ENCODE measurements at places on chromosomes 12 and 14.
A peak's percentile ranks its signal among the peaks of the same experiment; 100 is the strongest.

GRCh38 chr12:62371661-62372060 is 95.0 kb upstream of the MON2 start:
- DNase-seq: no peak

- DNase-seq: peak; percentile 31
Observed at GRCh38 chr14:103627073-103628025, 1.7 kb upstream of the KLC1 start.

GRCh38 chr14:36009643-36010042 is 166.9 kb downstream of the PTCSC3 start:
- DNase-seq: no peak

DNA sequence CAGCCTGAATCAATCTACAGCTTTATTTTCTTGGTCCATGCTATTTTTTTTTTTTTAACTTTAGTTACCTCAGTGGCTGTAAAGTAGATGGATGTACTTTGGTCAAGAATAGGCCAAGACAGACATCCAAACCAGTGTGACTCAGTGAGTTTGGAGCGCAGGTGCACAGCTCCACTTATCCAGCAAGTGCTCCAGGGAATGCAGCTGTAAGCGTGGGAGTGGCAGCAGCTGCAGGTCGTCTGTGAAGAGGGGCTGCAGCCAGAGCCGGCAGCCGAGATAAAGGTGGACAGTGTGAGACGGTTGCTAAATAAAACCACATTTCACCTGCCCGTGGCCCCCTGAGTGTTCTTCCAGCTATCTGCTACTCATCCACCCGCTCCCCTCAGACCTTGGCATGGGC is 1018.7 kb downstream of the AACS start:
- DNase-seq: no peak

DNA sequence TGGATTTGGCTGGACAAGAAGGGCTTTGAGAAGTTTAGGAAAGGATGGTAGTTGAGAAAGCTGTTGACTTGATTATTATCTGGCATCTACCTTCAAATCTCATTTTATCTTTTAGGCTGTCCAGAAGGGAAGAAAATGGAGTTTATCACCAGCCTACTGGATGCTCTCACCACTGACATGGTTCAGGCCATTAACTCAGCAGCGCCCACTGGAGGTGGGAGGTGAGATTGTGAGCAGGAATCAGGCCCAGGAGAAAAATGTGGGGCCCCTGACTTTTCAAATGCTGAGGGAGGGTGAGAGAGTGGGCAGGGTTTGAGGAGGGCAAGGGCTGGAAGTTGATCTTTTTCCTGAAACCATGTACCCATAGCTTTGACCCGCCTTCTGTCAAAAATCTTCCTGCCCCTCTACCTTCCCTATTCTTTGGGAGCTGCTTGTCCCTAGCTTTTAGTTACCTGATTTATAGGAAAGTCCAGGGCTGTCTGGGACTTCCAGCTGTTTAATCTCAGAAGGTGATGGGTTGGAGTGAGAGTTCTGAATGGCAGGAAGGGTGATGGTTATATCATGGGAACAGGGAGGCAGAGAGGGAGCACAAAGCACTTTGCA is 134.2 kb downstream of the SMOC1 start:
- peak; percentile 48 for DNase-seq

GRCh38 chr14:77097006-77097699 is 905 bp upstream of the CIPC start:
- no peak for DNase-seq

DNA sequence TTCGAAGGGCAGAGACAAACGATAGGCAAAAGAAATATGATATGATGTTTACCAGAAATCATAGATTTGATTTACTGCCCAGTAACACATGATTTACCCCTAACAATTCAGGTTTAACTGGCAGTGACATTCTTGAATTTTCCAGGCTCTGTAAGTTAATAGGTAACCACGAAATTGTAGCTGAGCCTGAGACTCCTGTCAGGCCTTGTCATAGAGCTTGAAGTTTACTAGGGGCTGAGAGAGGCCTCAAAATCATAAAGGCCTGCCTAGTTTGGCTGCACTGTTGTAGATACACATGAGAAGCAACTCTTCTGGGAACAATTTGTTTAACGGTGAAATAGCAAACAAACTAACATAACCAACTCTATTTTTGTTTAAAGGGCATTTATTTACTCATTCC is 3.3 kb downstream of the ERP27 start:
- peak; percentile 65 for DNase-seq

- DNase-seq: peak; percentile 86
Observed at GRCh38 chr14:73785834-73786635, 65.6 kb upstream of the PTGR2 start.

DNA sequence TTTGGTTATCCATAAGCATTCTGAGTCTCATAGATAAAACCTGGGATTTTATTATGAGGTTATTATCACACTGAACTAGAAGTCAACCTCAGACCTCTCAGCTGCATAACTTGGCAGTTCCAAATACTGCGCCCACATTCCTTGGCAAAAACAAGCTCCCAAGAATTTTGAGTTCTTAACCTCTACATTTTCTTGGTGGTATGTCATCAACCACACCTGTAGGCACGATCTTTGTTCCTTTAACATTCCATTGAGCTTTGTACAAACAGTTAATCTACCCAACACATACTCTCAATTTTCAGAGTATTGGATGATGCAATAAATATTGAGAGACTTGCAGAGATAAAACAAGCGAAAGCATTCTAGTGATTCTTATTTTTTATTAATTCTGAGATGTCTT is 371.8 kb upstream of the PRICKLE1 start:
- DNase-seq: peak; percentile 9

GRCh38 chr14:64265222-64265621 is 28.9 kb downstream of the ESR2 start:
- DNase-seq: no peak

- peak; percentile 69 for DNase-seq
Observed at GRCh38 chr12:43882578-43883178, 46.8 kb downstream of the TMEM117 start.

- no peak for DNase-seq
Observed at GRCh38 chr12:118582863-118583262, 206.5 kb downstream of the SUDS3 start.

DNA sequence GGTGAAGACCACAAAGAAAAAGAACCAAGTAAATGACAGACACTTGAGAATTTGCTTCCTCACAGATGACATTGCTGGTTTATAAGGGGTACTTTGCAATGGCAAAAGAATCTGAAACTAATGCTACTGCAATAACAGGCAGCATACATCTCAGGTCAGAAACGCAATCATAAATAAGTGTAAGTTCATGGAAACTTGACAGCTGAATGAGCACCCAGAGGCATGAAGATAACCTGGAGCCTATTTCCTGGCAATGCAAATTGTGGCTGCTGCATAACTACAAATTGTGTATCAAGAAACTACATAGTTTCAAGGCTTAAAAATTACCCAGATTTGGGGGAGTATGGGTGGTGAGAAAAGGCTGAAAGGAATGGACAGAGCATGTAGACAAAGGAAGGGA is 8.5 kb upstream of the MYO1A start:
- DNase-seq: no peak

GRCh38 chr14:72630374-72630773 is 263.5 kb downstream of the DPF3 start:
- DNase-seq: no peak

DNA sequence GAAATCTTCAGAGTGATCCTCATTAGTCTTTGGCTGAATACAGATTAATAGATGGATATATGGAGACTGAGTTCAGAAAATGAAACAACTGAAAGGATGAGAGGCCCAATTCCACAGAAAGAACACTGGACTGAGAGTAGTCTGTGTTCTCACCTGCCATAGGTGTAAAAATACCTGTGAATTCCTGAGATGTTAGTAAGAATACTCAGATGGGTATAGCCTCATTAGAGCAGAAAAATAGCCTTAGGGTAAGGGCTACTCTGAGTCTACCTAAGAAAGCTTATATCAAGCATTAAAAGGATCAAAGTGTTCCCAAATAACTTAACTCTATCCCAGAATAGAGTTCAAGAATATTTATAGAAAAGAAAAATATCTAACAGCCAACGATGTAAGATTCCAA is 1510.3 kb upstream of the SEL1L start:
- DNase-seq: no peak

GRCh38 chr12:103540319-103540718 is 44.6 kb upstream of the C12orf42 start:
- no peak for DNase-seq

DNA sequence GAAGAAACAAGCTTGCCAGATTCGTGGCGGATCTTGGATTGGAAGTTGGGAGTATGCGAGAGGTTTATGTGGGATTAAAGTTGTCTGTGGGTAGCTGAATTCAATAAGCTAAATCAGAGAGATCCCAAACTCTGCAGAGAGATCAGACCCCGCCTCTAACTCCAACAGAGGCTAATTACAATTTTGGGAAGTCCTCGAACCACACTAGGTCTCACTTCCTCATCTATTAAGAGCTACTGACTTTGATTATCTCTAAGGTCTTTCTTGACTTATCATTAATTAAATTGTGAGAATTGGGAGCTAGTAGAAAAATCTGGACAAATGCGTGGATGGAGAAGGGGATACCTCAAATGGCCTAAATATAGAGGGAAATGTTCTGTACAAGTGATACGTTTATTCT is 9.1 kb downstream of the NTF3 start:
- no peak for DNase-seq

DNA sequence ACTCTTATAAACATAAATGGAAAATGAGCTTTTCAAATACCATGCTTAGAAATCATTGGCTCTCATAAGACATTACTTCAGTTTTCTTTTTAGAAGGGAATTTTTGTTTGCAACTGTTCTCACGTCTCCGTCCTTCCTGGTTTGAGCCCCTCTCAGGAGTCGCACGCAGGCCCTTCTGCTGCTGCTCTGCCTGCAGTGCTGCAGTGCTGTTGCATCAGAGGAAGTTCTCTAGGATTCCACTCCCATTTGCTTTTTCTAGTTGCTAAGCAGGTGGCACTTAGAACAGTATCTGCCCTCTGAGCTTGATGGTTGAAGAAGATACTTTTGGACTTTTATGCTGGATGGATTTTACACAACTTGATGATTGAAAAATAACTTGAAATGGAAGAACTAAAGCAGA is 70.8 kb downstream of the SCN8A start:
- DNase-seq: no peak

- DNase-seq: no peak
Observed at GRCh38 chr14:55277972-55278740, 6.9 kb downstream of the FBXO34 start.

- DNase-seq: no peak
Observed at GRCh38 chr12:121144416-121144914, 11.8 kb downstream of the P2RX7 start.

- no peak for DNase-seq
Observed at GRCh38 chr12:76003355-76003638, 28.3 kb downstream of the PHLDA1 start.

DNA sequence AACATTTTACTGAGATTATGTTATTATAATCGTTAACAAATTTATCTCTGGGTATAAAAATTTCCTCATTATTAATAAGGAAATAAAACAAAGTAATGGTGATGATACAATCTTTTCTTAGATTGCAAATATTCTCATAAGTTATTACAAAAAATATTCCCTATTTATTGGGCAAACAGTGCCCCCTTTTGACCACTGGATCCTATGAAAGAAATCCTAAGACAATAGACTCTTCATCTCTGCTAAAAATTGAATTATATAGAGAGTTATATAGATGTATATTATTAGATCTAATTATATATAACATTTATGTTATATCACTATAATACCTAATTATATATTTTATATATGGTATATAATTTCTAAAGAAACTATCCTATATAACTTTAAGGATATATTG is 94.2 kb upstream of the FGD4 start:
- no peak for DNase-seq

Measured in hepatocyte (in vitro differentiated cells).